ENCODE measurements at places on chromosomes 1 and 21. TPM values are rescaled to one million over a fixed set of nuclear protein-coding genes. Genes with fewer than 3 reads are reported as not detected.

GRCh38 chr1:183760661-183761060, 44.3 kb upstream of the RGL1 start:
- H3K27me3 ChIP-seq = no peaks in the 10 kb centered on the region
- no peaks in the 10 kb centered on the region for H3K4me1 ChIP-seq
- no peak overlapping the region for H3K27ac ChIP-seq
- no peak overlapping the region for H3K4me3 ChIP-seq
- H3K36me3 ChIP-seq = peaks cover 18% of the 10 kb centered on the region

GRCh38 chr1:246753670-246754535, 29.7 kb downstream of the SCCPDH start:
- DNase-seq = peak; percentile 72
- H3K27ac ChIP-seq = no peak overlapping the region
- no peaks in the 10 kb centered on the region for H3K27me3 ChIP-seq
- no peaks in the 10 kb centered on the region for H3K36me3 ChIP-seq

DNA sequence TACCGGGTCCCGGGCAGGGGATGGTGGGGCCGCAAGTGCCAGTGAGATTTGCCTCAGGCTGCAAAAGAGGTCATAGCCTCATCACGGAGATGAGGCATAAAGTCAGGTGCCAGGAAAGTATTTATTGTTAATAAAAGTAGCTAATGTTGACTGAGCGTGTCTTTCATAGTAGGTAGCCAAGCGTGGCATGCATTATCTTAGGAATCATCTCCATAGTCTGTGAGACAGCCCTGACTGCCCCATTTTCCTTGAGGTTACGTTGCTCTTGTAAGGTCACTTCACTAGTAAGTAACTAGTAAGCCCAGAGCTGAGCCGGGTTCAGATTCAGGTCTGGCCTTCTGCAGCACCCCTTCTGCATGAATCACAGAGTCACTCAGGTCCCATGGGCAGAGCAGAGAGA, 174.2 kb downstream of the CAMTA1 start:
- peaks cover 13% of the 10 kb centered on the region for H3K4me1 ChIP-seq
- no peak for DNase-seq
- no peak overlapping the region for H3K27ac ChIP-seq

- H3K4me1 ChIP-seq = peaks cover 20% of the 10 kb centered on the region
- no peaks in the 10 kb centered on the region for H3K27me3 ChIP-seq
- H3K27ac ChIP-seq = peak overlapping the region; percentile 18
- peak overlapping the region; percentile 92 for H3K4me3 ChIP-seq
- peaks cover 22% of the 10 kb centered on the region for H3K36me3 ChIP-seq
These were observed 933 bp downstream of the C1orf35 start for GRCh38 chr1:228101994-228102790.

DNA sequence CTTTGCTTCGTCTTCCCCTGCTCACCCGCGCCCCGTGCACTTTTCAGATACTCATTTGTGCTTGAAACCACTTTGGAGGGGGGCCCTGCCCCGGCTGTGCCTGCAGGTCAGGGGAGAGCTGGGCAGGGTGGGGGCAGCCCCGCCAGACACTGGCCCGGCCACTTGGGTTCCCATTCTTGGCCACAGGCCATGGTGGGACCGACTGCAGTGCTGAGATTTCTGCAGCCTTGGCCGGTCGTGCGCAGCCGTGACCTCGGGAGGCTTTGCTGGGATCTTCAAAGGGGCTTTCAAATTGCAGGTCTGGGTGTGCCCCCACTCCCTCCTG, 54.5 kb upstream of the TTC34 start:
- no peak overlapping the region for H3K4me3 ChIP-seq
- DNase-seq = no peak
- H3K27me3 ChIP-seq = no peaks in the 10 kb centered on the region
- H3K27ac ChIP-seq = no peak overlapping the region
- no peaks in the 10 kb centered on the region for H3K4me1 ChIP-seq

DNA sequence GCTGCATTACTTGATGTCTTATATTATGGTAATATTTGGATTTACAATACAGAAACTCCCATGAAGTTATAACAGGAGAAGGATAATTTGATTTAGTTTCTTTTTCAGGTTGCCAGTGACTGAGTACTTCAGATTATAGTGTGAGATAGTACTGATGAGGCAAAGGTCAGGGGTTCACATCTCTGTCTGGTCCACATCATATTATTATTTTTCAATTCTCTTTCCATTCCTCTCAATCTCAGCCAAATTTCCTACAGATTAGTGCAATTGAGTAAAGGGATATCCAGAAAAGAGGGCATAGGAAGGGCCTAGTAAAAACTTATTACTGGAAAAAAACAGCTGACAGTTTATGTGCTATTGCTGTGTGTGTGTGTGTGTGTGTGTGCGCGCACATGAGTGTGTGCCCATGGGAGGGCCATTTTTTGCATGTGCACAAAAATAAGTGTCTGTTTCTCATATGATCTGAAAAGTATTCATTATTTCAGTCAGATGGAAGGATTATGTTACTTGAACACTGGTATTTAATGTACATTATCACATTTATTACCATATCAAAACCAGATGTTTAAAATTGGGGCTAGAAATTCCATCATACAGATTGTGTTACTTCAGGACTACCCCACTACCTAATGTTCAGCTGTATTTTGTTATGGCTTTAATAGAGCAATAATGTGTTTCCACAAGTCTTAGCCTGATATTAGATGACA, 78.3 kb upstream of the KCNK2 start:
- no peak overlapping the region for H3K4me3 ChIP-seq
- H3K36me3 ChIP-seq = no peaks in the 10 kb centered on the region
- no peak overlapping the region for H3K27ac ChIP-seq
- no peaks in the 10 kb centered on the region for H3K4me1 ChIP-seq
- H3K27me3 ChIP-seq = no peaks in the 10 kb centered on the region

DNA sequence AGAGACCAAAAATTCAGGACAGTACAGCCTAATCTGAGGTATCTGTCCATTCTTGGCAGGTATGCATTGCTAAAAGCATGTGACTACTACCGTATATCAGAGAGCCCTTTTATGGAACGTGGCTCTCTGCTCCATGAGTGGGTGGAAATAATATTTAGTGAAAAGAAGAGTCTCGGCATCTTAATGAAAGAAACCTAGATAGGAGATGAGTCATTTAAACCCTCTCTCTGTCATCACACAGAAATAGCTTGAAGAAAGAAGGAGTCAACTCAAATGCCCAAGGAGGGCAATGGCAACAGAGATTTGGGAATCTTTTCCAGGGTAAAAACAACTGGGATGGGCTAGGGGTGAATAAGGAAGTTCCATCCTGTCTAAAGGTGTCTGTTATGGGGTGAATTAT, 528.2 kb downstream of the SMYD3 start:
- no peaks in the 10 kb centered on the region for H3K4me1 ChIP-seq
- no peak overlapping the region for H3K4me3 ChIP-seq

- no peak overlapping the region for H3K27ac ChIP-seq
- peaks cover 6% of the 10 kb centered on the region for H3K4me1 ChIP-seq
- no peaks in the 10 kb centered on the region for H3K36me3 ChIP-seq
- H3K27me3 ChIP-seq = no peaks in the 10 kb centered on the region
- no peak for DNase-seq
- no peak overlapping the region for H3K4me3 ChIP-seq
These were observed 5.9 kb upstream of the LEPR start for GRCh38 chr1:65414538-65414937.

DNA sequence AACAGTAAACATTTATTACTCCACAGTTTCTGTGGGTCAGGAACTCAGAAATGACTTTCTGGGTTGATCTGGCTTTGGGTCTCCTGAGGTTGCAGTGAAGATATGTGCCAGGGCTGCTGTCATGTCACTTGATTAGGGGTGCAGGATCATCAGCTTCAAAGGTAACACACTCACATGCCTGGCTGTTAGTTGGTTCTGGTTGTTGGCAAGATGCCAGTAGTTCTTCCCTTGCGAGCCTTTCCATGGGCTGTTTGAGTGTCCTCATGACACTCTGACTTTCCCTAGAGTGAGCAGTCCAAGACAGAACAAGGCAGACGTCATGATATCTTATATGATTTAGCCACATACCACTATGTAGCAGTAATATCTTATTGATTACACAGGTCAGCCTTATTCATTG, 1.8 kb downstream of the SWT1 start:
- no peak overlapping the region for H3K27ac ChIP-seq
- H3K27me3 ChIP-seq = no peaks in the 10 kb centered on the region
- no peak overlapping the region for H3K4me3 ChIP-seq

DNA sequence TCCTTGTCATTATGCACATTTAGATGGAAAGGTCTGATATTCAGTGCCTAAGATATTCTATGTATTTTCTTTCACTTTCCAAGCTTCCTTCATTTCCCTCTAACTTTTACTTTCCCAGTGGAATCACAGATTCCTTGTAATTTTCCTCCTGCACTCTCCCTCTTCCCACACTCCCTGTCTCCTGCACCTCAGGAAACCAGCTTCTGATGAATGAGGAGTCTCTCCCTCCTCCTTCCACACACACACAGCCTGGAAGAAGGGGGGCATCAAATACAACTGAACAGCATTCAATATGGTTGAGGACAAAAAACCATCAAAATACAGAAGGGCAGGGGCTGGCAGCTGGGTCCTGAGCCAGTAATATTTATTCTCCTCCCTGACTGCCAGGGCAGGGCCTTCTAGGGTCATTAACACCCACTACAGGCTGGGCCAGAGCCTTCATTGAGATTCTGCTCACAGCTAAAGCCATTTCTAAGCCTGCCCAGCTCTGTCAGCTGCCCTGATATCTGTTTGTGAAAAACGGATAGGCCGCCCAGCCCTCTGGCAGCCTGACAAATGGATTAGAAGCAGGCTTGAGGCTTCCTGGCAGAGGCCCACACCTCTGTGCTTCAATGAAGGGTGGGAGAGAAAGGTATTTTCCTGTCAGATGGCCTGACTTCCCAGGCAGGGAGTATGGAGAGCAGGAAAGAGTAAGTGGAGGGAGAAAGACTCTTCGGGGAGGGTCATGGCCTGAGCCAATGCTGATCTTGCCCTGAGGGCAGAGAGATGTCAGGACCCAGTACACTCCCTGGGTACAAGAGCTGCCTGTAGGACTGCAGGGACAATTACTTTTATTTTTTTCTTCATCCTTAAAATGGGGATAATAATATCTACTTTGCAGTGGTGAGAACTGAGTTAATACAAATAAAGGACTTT, 138.9 kb upstream of the SPATA6 start:
- no peaks in the 10 kb centered on the region for H3K36me3 ChIP-seq
- no peak overlapping the region for H3K4me3 ChIP-seq
- peaks cover 7% of the 10 kb centered on the region for H3K27me3 ChIP-seq
- no peak overlapping the region for H3K27ac ChIP-seq
- H3K4me1 ChIP-seq = no peaks in the 10 kb centered on the region

DNA sequence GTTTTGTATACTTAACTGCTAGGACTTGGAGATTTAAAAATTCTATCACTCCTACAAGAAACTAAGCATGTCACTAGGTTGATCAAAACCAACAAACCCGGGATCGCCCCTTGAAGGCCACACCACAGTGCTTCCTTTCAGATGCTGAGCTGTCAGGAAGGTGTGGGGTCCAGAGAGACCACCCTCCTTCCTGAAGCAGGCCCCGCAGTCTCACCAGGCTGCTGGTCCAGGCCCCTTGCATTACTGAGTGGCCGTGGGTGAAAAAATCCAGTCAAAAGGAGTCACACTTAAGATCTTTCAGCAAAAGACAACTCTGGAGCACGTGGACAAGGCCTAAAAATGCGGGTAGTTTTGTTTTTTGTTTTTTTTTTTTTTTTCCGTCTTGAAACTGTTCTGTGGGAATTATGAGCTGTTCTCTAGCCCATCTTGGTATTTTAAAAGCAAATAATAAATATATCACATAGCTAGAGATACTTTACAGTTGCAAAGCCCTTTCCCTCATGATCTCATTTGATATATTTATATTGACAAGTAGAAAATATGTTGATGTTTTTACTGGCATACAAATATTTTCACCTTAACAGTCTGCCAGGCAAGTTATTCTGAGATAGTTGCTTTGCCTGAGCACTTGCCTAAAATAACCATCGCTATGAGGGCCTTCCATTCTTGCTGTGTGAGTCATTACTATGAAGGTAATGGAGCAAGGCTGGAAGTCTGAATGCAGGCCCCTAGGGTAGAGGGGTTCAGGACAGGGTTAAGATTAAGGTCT, 73.1 kb upstream of the EDEM3 start:
- no peaks in the 10 kb centered on the region for H3K27me3 ChIP-seq
- H3K4me1 ChIP-seq = no peaks in the 10 kb centered on the region
- no peak overlapping the region for H3K4me3 ChIP-seq
- no peaks in the 10 kb centered on the region for H3K36me3 ChIP-seq
- no peak for DNase-seq

DNA sequence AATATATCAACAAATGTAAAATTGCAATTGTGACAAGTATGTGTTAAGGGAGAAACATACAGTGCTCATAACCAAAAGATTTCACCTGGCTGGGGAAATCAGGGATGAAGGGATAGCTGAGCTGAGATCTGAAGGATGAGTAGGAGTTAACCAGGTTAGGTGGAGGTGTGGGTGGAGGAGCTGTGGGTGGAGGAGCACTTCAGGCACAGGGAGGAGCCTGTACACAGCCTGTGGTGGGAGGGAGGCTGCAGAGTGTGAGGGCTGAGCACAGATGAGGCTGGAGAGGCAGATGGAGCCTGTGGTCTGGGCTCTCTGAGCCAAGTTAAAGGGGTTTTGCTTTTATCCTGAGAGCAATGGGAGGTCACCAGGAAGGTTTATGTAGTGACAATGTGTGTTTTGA, 111.9 kb downstream of the XCL2 start:
- H3K27me3 ChIP-seq = peaks cover 4% of the 10 kb centered on the region
- H3K27ac ChIP-seq = no peak overlapping the region
- no peaks in the 10 kb centered on the region for H3K4me1 ChIP-seq
- no peaks in the 10 kb centered on the region for H3K36me3 ChIP-seq
- no peak for DNase-seq

DNA sequence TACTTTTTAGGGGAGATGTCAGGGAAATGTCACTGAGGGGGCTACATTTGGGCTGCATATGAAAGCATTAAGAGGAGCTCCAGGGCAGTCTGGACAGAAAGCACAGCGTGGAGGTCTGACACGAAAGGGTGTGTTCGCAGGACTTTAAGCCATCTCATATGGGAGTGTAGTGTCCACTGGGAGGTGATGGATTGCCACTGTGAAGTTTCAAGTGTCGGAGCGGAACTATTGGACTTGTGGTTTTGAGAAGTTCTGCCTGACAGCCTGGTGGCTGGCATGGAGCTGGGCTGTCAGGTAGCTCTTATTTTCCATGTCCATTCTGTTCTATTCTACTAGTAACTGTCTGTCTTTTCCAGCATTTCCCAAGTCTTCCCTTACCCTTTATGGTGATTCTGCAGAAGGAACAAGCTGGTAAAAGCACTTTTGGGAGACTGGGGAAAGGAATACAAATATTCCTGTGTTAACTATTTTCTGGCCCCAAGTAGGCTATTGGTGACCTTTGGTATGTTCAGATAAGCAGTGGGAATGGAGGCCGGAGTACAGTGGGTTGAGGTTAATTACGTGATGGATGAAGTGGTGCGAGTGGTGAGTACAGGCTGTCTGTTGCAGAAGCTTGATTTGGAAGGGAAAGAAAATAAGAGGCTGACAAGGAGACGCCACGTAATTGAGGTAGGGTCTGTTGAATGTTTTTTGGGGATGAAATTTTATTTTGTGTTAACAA, 19.3 kb downstream of the B3GALT5 start:
- no peaks in the 10 kb centered on the region for H3K36me3 ChIP-seq
- no peak for DNase-seq
- H3K27ac ChIP-seq = no peak overlapping the region
- H3K4me3 ChIP-seq = no peak overlapping the region
- H3K27me3 ChIP-seq = peaks cover 15% of the 10 kb centered on the region
- no peaks in the 10 kb centered on the region for H3K4me1 ChIP-seq

Gene PCSK9
- total RNA-seq = not detected

Gene GNG4
- total RNA-seq = not detected

Gene AVPR1B
- total RNA-seq = not detected

Gene CD247
- 78.3 TPM for total RNA-seq

Gene CSF3R
- total RNA-seq = 0.25 TPM

Gene CELA3A
- total RNA-seq = not detected

Gene TCHH
- not detected for total RNA-seq
